ENCODE measurements at places on chromosomes 13 and 19.

GRCh38 chr19:40245506-40246128, 19.1 kb upstream of the CCNP start:
- no peak for DNase-seq

DNA sequence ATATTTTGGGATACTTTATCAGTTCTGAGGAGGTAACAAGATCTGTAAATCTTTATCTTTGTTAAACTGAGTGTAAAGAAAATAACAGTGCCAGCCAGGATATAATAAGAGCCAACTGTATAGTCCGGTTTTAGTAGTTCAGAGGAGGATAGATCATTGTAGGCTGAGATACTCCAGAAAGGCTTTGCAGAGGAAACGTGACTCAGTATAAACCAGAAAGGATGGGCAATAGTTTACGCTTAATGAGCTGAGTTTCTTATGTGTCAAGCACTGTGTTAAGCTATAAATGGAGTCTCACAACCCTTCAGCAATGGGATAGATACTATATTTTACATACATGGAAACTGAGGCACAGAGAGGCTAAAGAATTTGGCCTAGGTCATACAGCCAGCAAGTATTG, 3.8 kb downstream of the RFXAP start:
- DNase-seq: no peak

- DNase-seq: no peak
Observed at GRCh38 chr13:24450530-24450929, 62.0 kb downstream of the PARP4 start.

GRCh38 chr19:49359851-49360820, 2.1 kb downstream of the TEAD2 start:
- no peak for DNase-seq

DNA sequence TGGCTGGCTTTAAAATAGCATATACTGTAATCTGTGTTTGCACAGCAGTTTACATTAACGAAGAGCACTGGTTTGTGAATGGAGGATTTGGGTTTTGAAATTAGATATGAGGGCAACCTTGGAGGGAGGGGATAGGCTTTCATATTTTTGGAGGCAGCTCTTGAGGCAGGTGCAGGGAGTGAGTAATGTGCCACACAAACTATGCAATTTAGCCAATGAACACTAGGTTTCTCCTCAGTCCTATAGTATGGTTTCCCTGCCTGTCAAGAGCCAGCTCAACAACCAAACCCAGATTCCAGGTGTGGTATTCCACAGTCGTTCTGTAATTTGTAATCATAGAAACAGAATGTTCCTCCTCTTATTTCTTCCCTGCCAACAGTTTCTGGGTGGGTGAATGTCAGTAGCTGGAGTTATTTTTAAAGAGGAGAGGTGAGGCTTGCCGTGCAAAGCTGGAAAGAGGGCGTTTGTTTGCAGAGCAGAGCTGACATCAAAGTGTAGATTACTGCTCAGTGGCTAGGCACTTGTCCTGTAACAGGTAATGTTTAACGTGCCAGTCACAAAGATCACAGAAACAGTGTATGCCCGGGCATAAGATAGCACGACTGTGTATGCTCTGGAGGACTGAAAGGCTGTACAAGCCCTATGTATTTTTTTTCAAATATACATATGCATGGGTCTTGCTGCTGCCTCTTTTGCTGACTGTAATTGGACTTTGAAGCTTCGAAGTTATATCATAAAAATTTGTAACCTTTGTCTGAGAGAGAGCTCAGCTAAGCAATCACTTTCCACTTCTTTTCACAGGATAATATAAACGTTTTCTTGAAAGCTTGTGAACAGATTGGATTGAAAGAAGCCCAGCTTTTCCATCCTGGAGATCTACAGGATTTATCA, 124.2 kb downstream of the LMO7 start:
- DNase-seq: no peak

DNA sequence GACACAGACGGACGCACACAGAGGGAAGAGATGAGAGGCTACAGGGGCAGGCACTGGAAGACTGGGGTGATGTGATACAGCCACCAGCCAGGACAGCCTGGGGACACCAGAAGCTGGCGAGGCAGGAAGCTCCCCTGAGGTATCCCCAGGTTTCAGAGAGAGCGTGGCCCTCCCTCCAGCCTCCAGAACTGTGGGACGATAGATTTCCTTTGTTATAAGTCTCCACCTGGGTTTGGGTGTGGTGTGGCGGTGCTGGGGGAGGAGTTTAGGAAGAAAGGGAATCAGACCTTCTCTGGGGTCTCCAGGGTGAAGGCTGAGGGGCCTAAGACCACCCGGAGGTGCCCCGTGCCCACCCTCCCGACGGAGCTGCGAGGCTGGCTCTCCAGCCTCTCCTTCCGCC, 2.7 kb upstream of the ASPDH start:
- no peak for DNase-seq

DNA sequence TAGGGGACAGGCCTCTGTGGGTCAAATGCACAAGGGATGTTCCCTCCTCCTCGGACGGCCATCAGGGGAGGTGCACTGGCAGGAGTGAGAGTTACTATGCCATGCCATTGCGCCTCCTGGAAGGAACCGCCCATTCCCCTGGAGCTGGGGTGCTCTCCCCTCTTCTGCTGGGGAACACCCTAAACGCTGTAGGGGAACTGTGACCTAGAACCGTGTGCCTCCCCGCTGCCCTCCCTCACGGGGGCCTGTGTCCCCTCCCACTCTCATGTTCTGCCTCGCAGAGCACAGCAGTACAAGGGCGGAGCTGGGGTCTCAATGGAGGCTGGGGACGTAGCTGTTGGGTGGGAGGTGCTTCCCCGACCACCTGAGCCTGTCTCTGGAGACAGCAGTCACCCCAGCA, 17.2 kb upstream of the CRTC1 start:
- DNase-seq: no peak

GRCh38 chr19:17286263-17286662, 4.6 kb downstream of the ANKLE1 start:
- DNase-seq: no peak

DNA sequence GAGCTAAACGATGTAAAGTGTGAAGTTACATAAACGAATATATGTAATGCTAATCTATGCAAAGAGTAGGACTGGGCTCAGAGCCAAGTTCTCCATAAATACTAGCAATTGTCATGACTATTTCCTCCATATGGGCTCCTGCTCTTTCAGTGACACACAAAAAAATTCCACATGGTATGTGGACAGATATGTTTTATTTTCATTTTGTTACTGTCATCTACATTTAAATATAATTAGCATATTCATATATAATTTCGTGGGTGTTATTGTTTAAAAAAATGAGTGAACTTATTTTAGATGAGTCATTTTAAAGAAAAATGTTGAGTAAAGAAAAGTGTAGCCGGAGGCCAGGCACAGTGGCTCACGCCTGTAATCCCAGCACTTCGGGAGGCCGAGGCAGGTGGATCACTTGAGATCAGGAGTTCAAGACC, 5.0 kb upstream of the IGSF23 start:
- DNase-seq: no peak

- no peak for DNase-seq
Observed at GRCh38 chr19:4374498-4375163, 25.7 kb downstream of the SH3GL1 start.

DNA sequence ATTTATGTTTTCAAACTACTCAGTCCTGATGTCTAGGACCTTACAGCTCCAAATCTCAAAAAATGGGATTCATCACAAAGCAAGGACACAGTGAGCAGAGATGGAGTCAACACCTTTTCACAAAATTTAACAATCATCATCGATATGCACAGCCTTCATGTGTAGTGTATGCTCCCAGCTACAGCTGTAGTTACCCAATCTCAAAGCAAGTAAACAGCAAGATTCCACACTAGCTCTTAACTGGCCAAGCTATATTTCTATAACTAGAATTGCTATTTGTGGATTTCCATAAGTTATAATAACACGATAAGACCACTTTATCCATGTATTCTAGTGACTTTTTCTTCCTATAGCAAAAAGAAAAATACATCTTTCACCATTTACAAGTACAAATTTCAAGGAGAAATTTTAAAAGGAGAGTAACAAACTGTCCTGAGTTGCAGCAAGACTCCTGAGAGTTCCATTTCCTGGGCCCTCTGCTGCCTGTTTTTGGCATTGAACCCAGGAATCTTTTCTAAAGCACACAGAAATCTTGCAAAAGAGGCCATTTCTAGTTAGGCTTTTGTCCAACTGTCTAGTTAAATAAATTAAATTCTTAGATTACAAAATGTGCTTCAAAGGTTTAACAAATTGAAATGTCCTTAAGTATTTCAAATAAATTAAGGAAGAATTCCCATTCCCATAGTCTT, 460.6 kb downstream of the FGF14 start:
- no peak for DNase-seq

- no peak for DNase-seq
Observed at GRCh38 chr13:113010510-113010865, 41.5 kb downstream of the MCF2L start.

DNA sequence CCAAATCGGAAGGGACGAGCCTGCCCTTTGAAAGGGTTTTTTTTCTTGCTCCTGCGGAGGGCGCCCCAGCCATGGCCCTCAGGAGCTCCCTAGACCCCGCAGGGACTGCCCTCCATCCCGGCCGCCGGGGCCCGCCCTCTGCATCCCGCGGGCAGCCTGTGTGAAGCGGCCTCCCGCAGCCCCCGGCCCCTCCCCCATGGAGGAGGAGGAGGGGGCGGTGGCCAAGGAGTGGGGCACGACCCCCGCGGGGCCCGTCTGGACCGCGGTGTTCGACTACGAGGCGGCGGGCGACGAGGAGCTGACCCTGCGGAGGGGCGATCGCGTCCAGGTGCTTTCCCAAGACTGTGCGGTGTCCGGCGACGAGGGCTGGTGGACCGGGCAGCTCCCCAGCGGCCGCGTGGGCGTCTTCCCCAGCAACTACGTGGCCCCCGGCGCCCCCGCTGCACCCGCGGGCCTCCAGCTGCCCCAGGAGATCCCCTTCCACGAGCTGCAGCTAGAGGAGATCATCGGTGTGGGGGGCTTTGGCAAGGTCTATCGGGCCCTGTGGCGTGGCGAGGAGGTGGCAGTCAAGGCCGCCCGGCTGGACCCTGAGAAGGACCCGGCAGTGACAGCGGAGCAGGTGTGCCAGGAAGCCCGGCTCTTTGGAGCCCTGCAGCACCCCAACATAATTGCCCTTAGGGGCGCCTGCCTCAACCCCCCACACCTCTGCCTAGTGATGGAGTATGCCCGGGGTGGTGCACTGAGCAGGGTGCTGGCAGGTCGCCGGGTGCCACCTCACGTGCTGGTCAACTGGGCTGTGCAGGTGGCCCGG, 815 bp downstream of the MAP3K10 start:
- DNase-seq: no peak

GRCh38 chr13:54185101-54185500, 1156.5 kb downstream of the OLFM4 start:
- DNase-seq: no peak

- DNase-seq: no peak
Observed at GRCh38 chr19:42762789-42763188, 2.7 kb downstream of the PSG8 start.

GRCh38 chr19:50705422-50706019, 14.1 kb downstream of the SHANK1 start:
- DNase-seq: no peak

- DNase-seq: no peak
Observed at GRCh38 chr13:95955255-95955654, 97.9 kb downstream of the UGGT2 start.

DNA sequence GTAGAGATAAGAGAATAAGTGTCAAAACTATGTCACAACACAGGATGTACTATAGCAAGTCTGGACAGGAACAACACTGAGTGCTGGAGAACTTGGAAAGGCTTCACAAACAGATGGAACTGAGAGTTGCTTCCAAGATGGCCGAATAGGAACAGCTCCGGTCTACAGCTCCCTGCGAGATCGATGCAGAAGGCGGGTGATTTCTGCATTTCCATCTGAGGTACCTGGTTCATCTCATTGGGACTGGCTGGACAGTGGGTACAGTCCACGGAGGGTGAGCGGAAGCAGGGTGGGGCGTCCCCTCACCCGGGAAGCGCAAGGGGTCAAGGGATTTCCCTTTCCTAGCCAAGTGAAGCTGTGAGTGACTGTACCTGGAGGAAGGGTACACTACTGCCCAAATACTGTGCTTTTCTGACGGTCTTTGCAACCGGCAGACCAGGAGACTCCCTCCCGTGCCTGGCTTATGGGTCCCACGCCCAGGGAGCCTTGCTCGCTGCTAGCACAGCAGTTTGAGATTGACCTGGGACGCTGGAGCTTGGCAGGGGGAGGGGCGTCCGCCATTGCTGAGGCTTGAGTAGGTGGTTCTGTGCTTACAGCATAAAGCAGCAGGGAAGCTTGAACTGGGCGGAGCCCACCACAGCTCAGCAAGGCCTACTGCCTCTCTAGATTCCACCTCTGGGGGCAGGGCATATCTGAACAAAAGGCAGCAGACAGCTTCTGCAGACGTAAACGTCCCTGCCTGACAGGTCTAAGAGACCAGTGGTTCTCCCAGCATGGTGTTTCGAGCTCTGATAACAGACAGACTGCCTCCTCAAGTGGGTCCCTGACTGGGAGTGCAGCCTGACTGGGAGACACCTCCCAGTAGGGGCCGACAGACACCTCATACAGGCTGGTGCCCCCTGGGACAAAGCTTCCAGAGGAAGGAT, 46.0 kb downstream of the USP12 start:
- DNase-seq: no peak

- DNase-seq: no peak
Observed at GRCh38 chr19:40571005-40571318, 5.7 kb upstream of the SHKBP1 start.

DNA sequence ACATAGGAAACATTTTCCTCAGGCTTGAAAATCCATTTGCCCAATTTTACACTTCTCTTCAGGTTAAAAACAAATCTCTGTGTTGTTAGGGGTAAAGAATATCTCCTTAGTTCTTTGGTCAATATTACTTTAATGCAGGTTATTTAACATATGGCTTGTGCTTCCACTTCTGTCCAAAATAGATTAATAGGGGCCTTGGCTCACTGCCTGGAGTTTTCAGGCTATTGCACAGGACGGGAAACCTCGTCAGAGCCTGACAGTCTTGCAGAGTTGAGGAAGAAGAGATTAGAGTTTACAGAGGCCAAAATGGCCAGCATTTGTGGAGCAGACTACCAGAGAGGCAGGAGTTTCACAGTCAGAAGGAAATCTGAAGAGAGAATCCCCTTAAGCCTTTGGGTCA, 863.9 kb upstream of the GPC6 start:
- DNase-seq: no peak

DNA sequence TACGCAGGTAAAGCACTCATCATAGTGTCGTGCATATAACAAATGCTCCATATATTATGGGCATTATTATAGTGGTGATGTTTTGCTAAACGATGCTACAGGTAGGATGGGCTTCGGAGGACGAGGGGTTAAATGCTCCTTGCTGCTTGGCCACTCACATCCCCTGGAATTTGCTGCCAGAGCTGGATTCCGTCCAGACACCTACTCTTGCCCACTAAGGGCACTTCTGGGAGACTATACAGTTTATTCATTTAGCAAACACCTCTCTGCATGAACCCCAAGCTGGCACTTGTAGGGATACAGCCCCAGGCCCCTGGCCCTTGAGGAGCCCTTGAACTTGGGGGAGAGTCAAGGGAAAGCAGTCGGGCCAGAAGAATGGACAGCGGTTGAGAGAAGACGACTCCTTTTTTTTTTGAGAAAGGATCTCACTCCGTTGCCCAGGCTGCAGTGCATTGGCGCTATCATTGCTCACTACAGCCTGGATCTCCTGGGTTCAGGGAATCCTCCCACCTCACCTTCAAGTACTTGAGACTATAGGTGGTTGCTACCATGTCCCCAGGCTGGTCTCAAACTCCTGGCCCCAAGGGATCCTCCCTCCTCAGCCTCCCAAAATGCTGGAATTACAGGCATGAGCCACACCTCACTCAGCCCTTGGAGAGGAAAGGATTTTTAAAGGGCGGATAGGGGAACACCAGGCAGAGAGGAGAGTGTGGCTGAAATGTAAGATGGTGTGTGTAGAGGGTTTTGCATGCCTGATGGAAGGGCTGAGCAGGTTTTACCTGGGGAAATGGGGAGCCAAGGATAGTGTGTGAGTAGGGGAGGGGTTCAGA, 1.1 kb upstream of the MRPL34 start:
- no peak for DNase-seq

- DNase-seq: no peak
Observed at GRCh38 chr19:38221919-38222830, 1.8 kb downstream of the DPF1 start.
